ENCODE measurements at places on chromosomes 13 and 19. TPM values are rescaled to one million over a fixed set of nuclear protein-coding genes. Genes with fewer than 3 reads are reported as not detected.

The NKPD1 gene
- not detected for total RNA-seq

The KLHL1 gene
- total RNA-seq: not detected

The NLRP4 gene
- not detected for total RNA-seq

The B9D2 gene
- 3.5 TPM for total RNA-seq

The SF3A2 gene
- total RNA-seq: 46.2 TPM

The SLC46A3 gene
- 17.9 TPM for total RNA-seq

The RDH8 gene
- total RNA-seq: not detected

The GIPC3 gene
- total RNA-seq: 1.8 TPM

All from mesenteric fat pad (tissue), 1 donor.